Aorta (tissue), 5 donors: ENCODE measurements at places on chromosomes 16 and 17. TPM values are rescaled to one million over a fixed set of nuclear protein-coding genes. Genes with fewer than 3 reads are reported as not detected.

Gene PRAC2
- total RNA-seq, result not detected

Gene SULT1A1
- total RNA-seq, result 6.7 TPM

Gene SMTNL2
- 1.7 TPM for total RNA-seq

Gene IGSF6
- 7.2 TPM for total RNA-seq

Gene TBC1D3I
- total RNA-seq, result 1.1 TPM

Gene KIF19
- 4.4 TPM for total RNA-seq

Gene SLC12A3
- total RNA-seq, result not detected

Gene AOC3
- 344 TPM for total RNA-seq

Gene EVI2B
- 16.9 TPM for total RNA-seq

Gene PITPNM3
- total RNA-seq, result 1.8 TPM

Gene NR1D1
- total RNA-seq, result 53.6 TPM

Gene PIPOX
- total RNA-seq, result 2.1 TPM
